ENCODE measurements at places on chromosomes 6 and 20. TPM values are rescaled to one million over a fixed set of nuclear protein-coding genes. Genes with fewer than 3 reads are reported as not detected.

Gene EFCAB8
- total RNA-seq: 0.47 TPM

Gene SLC17A3
- total RNA-seq: not detected

Gene FGD2
- not detected for total RNA-seq

Gene TUBB2B
- total RNA-seq: 0.69 TPM

Gene SULF2
- 256 TPM for total RNA-seq

Gene PABPC1L
- total RNA-seq: 62.7 TPM

Gene LAMA2
- total RNA-seq: 0.73 TPM

Gene SCRT2
- not detected for total RNA-seq

Gene RSPH9
- total RNA-seq: not detected
